ENCODE measurements at places on chromosomes 2 and 18.

GRCh38 chr2:133986081-133986837 lies 267.6 kb upstream of the MGAT5 start:
- peak; percentile 4 for DNase-seq

DNA sequence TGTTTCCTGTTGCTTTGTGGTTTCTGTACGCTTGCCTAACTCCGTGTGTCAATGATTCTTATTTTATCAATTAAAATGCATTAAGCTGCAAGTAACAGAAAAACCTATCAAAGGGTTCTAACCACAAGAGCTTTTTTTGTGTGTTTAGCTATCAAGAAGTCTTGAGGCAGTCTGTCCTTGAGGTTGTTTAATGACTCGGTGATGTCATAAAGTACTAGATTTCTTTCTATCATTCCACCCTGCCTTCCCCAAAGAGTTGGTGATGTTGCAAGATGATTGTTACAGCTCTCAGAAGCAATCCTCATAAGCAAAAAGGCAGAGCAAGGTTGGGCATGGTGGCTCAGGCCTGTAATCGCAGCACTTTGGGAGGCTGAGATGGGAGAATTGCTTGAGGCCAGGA lies 51.9 kb upstream of the SPTBN1 start:
- peak; percentile 75 for DNase-seq

GRCh38 chr2:120999377-121000097 lies 263.9 kb downstream of the GLI2 start:
- DNase-seq, result no peak

DNA sequence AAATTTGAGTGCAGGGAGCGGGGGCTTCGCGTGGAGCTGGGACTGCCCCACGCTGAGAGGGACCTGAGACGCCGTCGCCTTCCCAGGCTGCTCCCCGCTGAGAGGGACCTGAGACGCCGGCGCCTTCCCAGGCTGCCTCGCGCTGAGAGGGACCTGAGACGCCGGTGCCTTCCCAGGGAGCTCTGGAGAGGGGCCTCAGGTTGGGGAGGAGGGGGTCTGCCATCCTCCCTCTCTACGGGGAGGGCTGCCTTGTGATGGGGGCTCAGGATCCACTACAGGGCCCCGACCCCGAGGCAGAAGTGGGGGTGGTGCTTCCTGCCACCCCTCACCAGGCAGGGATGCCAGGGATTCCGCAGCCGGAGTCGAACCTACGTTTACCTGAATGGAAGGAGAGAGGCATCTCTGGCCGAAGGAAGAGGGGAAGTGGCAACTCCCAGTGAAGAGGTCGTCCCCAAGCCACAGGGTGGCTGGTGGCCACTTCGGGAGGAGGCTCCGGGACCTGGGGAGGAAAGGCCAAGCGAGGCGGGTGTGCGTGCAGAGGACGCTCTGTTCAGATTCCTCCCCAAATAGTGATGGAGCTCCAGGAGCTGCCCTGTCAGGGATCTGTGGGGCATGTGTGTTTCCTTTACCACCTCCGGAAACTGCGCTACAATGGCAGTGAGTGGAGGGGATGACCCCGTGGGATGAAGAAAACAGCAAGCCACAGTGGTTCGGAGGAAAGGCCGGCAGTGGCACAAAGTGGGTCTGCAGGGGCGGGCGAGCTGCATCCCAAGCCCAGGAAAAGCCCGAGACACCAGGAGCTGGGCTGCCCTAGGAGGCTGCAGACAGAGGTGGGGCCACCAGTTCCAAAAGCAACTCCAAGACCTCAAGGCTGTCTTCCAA lies 108.2 kb upstream of the CTDP1 start:
- no peak for DNase-seq

DNA sequence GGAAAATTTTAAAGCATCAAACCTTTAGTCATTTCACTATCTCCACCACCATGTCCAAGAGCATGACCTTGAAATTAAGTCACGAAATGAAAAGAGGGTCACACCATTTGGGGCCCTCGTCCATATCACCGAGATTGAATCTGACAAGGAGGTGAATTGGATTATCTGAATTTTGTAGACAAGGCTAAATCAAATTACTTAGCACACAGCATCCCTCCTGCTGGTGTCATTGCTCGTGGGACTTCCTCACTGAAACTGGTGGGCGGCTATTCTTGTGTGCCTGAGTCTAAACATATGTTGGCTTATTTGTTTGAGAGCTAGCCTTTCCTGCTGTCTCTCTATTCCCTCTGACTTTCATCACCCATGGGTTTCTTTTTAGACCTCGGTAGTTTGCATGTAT lies 64.6 kb upstream of the CNGA3 start:
- no peak for DNase-seq

- no peak for DNase-seq
Measured at GRCh38 chr18:75548353-75548905, 120.9 kb upstream of the SMIM21 start.

DNA sequence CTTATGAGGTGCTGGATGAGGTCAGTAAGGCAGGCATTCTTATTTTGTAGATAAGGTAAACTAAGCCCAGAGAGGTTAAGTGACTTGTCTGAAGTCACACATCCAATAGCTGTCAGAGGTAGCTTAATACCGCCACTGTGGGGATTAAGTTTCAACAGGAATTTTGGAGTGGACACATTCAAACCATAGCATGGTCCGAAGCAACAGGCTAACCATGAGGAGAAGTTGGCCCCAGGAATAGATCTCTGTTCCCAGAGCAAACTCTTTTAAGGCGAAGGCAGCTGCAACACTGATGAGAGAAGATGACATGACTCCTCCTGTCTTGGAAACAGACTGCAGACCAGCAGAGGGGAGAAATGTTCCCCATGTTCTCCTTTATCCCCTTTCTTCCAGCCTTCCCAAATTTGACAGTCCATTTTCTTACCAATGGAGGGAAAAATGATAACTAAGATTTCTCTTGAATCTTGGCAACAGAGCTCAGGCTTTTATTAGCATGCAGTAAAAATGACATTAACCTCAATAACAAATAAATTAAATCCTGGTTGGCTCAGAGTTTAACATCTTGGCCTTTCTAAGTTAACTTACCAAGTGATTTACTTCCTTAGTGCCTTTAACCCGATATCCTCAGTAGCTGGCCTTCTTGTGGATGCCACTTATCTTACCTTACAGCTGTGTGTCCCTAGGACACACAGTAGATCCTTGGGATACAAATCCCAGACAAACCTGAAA lies 67.9 kb upstream of the STPG4 start:
- DNase-seq, result no peak

DNA sequence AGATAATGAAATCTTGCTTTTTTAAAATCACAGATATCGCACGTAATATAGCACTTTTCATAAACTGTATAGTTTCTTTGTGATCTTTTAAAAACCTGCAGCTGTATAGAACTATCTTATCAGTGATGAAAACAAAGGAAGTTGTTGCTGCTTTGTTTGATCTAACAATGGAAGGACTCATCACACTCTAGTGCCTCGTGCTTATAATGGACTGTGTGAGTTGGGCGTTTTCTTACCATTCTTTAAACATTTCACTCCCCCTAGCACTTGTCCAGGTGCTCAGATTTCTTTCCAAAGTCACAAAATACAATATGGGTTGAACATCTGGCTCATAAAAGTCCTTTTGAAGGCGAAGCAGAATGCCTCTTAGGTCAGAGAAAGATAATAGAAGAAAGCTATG lies 94.8 kb upstream of the SPATS2L start:
- DNase-seq, result no peak

DNA sequence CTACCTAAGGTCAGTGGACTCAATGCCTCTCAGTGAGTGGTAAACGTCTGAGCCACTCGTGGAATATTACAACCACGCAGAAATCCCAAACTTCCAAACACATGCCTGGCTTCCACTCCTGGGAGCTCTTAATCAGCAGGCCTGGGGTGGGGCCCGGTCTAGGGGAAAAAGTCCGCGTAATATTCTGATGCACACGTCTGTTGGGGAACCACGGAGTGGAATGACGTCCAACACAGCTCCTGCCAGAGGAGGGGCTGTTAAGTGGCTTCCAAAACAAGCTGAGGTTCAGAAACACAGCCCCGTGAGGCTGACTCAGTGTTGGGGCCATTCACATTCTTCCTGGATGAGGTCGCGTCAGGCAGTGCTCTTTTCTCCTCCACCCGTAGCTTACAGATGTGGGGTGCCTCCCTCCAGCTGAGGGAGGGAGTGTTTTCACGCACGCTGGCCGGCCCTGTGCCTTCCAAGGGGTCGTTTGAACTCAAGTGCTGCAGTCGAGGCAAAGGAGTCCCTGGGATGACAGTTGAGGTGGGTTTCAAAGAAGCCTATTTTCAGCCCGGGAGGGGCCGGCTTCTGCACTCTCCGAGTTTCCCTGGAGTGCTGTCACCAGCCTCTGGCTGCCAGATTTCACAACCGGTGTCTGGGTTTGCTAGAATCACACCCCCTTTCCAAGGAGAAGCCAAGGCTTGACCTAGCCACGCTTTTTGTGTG lies 73.1 kb downstream of the ACKR3 start:
- DNase-seq, result peak; percentile 94

GRCh38 chr2:47783486-47784351 lies 774 bp downstream of the MSH6 start:
- DNase-seq, result peak; percentile 43

DNA sequence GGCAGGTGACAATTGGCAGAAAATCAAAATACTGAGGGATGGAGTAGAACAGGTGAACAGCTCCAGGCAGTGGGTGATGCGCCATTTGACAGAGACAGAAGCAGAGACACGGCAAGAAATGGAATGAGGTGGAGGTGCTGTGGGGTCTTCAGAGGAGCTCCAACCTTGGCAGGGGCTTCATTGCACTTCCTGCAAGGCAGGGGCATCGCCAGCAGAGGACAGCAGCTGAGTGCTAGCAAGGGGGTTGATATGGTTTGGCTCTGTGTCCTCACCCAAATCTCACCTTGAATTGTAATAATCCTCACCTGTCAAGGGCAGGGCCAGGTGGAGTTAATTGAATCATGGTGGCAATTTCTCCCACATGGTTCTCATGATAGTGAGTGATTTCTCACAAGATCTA lies 42.8 kb downstream of the CCDC68 start:
- no peak for DNase-seq

DNA sequence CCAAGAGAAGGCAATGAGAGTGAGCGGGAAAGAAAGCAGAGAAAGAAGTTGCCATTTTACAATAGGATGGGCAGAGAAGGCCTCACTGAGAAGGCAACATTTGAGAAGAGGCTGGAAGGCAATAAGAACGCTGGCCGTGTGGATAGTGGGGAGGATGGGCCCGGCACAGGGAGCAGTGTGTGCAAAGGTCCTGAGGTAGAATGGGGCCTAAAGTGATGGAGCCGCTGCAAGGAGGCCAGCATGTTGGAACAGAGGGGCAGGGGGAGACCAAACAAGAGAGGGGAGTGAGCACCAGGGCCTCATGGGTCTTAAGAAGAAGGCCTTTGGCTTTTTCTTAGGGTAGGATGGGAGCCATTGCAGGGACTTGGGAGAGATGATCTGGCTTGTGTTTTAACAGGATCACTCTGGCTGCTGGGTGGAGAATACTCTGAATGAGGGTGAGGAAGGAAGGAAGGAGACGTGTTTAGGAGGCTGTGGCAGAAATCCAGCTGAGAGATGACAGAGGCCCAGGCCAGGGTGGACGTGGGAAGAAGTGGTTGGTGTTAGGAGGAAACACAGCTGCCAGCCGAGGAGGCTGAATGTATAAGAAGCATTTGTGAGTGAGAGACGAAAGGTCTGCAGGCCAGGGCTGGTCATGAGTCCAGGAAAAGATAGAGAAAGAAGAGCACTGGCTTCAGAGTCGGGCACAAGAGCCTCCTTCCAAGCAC lies 159.8 kb downstream of the KLHL29 start:
- DNase-seq, result peak; percentile 56

DNA sequence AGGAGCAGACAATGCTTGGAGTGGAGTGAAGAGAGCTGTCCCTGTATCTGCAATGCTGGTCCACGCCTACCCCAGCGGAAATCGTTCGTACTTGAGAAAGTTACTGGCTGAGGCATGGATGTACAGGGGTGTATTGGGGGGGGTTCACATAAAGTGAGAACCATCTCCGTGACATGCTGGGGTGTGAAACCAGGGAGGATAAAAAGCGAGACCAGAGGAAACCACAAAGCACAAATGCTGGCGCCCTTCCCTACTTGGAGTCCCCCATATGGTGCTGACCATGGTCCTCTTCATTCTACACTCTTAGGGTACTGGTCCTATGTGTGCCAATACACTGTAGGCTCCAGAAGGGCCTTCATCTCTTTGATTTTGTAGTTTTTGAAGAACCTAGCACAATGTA lies 244.1 kb downstream of the L3MBTL4 start:
- DNase-seq, result no peak

GRCh38 chr2:152520759-152521158 lies 185.8 kb downstream of the FMNL2 start:
- DNase-seq, result no peak

- DNase-seq, result no peak
Measured at GRCh38 chr18:79129120-79129519, 59.9 kb downstream of the ATP9B start.

DNA sequence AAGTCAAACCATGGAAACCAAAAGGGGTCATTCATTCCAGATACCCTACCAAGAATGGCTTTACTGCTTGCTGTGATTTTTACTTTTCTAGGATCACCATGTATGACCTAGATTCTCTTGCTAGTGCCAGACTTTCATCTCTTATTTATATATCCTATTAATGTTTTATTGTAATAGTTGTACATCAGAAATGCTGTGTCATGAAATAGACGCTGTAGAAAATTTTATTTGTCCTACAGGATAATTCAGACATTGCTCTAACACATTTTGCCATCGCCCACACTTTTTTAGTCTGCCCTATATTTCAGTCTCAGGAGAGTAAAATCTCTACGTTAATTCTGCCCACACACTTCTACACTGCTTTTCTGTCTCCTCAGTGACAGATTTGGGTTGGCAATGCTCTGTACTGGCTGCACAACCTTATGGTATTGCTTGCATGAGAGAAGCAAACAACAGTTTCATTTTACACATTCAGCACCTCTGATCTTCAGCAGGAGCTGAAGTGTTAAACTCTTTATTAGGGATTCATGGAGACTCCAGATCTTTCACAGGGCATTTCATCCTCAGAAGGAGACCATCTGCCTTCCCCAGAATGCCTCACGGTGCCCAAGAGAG lies 871.8 kb upstream of the CHAC2 start:
- DNase-seq, result no peak

- DNase-seq, result peak; percentile 57
Measured at GRCh38 chr2:143429932-143430679, 300.9 kb downstream of the ARHGAP15 start.

GRCh38 chr18:62088156-62088555 lies 98.7 kb downstream of the PIGN start:
- peak; percentile 56 for DNase-seq

GRCh38 chr18:3213300-3214059 lies 6.3 kb downstream of the MYOM1 start:
- peak; percentile 45 for DNase-seq

DNA sequence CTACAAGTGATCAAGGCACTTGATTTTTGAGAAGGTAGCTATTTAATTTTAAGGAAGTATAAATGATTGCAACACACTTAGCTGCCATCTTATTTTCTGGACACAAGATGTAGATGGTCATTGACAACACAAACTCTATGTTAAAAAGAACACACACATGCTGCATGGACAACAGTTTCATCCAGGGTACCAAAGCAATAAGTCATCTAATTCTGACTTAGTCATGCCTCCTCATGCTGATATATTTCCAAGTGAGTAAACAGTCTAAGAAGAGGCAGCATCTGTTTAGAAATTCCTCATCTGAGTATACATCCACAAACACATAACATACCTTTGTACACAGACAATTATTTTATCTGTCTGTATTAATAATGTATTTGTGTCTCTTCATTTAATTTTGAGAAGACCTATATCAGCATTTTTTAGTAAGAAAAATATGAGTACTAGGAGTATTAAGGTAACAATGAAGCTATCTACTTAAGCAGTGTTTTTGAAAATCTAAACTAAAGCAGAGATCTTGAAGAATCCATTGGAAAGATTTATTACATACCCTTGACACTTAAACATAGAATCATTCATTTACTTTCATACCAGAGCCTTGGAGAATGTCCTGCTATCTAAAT lies 84.9 kb downstream of the SCN1A start:
- DNase-seq, result no peak
